ENCODE measurements at places on chromosomes 1 and 21.

DNA sequence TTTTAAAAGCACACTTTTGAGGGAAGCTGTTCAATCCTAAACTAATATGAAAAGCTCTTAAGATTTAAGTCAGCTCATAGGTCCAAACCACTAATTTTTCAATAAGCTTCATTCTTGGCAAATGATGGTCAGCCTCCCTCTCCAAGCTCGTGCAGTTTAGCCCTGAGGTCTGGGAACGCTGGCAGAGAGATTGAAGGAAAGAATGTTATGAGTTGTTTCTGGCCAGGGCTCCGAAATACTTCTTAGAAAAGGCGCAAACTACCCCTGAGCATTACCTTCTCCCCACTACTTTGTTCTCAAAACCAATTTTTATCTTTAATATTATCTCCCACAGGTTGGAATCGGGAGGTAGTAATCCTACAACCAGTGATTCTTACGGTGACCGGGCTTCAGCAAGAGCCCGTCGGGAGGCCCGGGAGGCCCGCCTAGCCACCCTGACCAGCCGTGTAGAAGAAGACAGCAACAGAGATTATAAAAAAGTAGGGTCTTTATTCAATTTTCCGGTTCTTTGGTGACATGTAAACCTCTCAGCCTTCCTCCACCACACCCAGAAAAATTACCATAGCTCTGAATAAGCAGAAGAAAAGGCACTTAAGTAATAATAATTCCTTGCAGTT is 147.7 kb downstream of the SYT2 start:
- no peak for DNase-seq

DNA sequence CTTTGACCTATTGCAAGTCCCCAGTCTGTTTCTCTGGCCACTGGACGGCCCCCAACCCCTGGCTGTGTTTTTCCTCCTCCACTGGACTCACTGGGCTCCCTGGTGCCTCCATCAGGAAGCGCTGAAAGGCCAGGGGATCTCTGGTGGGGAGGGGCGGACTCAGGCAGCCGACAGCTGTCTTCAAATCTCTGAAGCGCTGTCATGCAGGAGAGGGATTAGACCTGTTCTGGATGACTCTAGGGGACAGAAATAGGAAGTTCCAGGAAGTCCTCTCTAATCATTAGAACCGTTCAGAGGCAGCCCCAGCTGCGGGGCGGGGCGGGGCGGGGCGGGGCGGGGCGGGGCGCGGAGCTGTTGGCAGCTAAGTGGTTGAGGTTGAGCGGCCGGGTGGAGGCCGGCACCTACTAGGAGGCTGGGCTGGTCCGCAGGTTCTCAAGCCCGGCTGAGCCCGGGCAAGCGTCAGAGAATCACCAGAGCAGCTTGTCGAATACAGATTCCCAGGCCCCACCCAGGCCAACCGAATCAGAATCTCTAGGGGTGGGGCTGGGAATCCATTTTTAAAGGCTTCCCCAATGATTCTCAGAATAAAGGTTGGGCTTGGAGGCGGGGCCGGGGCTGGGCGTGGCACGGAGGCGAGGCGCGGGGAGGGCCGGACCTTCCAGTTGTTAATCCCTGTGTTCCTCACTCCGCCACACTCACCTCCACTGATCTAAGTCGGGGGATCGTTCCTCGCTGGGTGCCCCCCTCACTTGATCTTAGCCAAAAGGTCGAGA is 11.4 kb upstream of the PHLDA3 start:
- no peak for DNase-seq

GRCh38 chr1:54971317-54971791 is 9.1 kb upstream of the TMEM61 start:
- no peak for DNase-seq

- no peak for DNase-seq
These were observed 31.9 kb upstream of the LRRC3 start for GRCh38 chr21:44423312-44423821.

- no peak for DNase-seq
These were observed 44.5 kb upstream of the HMGB4 start for GRCh38 chr1:33819290-33819912.

DNA sequence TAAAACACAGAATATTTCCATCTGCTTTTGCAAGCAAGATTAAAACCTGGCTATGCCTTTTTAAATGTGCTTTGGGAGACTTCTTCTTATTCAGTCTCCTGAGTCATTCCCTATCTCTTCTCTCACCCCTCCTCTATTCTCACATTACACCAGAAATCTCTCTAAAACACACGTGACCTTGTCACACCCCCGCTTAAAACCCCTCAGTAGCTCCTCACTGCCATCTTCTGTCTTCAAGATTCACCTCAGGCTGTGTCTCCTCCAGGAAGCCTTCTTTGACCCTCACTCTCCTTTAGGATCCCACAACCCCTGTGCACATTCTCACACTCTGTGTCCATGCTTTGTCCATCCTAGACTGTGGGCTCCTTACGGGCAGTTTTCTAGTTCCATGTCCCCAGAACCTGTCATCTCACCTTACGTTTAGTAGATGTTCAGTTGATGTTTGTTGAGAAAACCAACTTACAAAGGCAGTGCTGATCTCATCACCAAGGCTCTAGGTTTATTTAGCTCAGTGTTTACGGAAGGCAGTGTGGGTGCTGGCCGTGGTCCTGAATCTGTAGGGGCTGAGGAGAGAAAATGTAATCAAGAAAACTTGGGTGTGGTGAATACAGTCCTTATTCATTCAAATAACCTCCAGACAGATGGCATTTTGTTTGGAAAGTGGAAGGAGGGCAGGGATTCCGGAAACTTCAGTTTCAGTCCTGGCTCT is 143.5 kb downstream of the DMRTA2 start:
- DNase-seq, result no peak

DNA sequence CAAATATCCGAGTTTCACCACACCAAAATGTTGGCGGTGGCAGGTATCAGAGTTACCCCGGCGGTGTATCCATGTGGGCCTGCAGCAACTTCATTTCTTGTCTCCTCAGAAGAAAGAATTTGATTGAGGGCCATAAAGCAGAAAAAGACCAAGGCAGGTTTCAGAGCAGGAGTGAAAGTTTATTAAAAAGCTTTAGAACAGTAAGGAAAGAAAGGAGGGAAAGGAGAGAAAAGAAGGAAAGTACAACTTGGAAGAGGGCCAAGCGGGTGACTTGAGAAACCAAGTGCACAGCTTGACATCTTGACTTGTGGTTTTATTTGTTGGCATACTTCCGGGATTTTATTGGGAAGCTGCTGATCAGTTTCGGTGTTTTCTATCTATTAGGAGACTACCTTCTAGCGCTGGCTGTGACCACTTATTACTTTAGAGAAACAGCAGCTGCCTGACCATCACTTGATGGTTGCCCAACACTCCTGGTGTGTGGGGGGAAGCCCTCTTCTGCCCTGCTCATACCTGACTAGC is 75.5 kb upstream of the RAB3GAP2 start:
- DNase-seq, result no peak

- no peak for DNase-seq
These were observed 29.9 kb downstream of the DHRS3 start for GRCh38 chr1:12587981-12588640.

- no peak for DNase-seq
These were observed 31.9 kb upstream of the POFUT2 start for GRCh38 chr21:45319461-45320211.

GRCh38 chr21:45109831-45110492 is 35.6 kb downstream of the ADARB1 start:
- no peak for DNase-seq

- DNase-seq, result no peak
These were observed 648 bp upstream of the RGS7 start for GRCh38 chr1:241357366-241358340.

- no peak for DNase-seq
These were observed 70.0 kb upstream of the AJAP1 start for GRCh38 chr1:4584449-4584848.

GRCh38 chr1:6385488-6386191 is 7.9 kb downstream of the ACOT7 start:
- DNase-seq, result no peak

- no peak for DNase-seq
These were observed 7.8 kb upstream of the CALML6 start for GRCh38 chr1:1907098-1907736.

- DNase-seq, result no peak
These were observed 26.6 kb upstream of the ACBD6 start for GRCh38 chr1:180528868-180529470.

DNA sequence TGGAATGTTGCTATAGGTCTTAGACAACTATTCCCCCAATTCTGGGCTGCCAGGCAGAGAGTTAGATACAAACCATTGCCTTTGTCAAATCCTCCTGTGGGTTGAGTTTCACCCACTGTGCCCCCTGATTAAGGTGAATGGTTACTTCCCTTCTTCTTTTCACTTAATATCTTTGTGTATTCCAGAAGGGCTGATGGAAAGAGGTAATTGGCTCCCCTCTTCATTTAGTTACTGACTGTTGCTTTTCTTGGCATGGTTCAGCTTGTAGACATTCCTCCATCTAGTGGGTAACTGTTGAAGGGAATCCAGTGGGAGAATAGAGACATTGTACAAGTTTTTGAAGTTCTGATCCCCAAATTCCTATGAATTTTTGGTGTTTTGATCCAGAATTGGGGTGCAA is 43.8 kb upstream of the MACF1 start:
- DNase-seq, result no peak

GRCh38 chr1:35364741-35365140 is 96.2 kb downstream of the ZMYM4 start:
- no peak for DNase-seq

DNA sequence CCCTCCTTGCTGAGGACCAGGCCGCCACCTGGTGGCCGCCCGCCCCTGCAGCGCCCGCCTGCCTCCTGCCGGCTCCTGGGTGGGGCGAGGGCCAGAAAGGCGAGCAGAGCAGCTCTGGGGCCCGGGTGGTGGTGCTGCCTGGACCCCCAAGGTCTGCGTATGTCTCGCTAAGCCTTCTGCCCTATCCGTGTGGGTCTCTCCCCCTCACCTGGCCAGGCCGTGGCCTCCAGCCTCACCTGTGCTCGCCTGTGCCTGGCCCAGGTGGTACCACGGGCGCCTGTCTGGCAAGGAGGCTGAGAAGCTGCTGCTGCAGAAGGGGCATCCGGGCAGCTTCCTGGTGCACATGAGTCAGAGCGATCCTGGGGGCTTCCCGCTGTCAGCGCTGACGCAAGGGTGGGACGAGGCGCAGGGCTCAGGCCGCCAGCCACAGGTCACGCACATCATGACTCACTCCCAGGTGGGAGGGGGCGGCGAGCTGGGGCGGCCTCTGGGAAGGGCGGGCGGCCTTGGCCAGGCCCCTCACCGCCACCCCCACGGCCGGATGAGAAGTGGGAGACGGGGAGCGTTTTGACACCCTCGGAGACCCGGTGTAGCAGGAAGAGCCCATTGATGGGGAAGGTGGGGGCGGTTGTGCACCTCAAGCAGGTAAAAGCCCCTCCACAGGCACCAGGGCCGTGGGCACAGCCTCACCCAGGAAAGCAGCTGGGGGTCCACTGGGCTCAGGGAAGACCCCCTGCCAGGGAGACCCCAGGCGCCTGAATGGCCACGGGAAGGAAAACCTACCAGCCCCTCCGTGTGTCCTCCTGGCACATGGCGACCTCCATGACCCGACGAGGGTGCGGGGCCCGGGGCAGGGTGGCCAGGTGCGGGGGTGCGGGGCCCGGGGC is 9.9 kb downstream of the RNF223 start:
- DNase-seq, result peak; percentile 63

DNA sequence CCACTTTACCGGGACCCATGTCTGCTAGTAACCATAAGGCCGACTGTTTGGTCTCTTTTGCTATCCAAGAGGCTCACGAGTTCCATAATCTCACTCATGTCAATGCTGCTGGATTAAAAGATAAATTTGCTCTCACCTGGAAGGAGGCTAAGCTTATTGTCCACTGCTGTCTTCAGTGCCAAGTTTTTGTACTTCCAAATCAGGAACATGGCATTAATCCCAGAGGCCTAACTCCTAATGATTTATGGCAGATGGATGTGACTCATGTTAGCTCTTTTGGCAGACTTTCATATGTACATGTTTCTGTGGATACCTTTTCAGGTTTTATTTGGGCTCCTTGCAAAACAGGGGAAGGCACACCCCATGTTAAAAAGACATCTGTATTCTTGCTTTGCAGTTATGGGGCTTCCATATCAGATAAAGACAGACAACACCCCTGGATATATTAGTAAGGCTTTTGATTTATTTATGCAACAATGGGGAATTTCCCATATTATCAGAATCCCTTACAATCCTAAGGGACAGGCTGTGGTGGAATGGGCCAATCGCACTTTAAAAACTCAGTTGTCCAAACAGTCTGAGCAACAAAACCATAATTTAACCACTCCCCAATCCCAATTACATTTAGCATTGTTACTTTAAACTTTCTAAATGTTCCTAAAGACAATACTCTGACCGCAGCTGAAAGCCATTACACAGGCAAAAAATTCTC is 162.7 kb downstream of the IER5 start:
- no peak for DNase-seq

GRCh38 chr1:184567637-184568036 is 180.8 kb downstream of the C1orf21 start:
- no peak for DNase-seq

DNA sequence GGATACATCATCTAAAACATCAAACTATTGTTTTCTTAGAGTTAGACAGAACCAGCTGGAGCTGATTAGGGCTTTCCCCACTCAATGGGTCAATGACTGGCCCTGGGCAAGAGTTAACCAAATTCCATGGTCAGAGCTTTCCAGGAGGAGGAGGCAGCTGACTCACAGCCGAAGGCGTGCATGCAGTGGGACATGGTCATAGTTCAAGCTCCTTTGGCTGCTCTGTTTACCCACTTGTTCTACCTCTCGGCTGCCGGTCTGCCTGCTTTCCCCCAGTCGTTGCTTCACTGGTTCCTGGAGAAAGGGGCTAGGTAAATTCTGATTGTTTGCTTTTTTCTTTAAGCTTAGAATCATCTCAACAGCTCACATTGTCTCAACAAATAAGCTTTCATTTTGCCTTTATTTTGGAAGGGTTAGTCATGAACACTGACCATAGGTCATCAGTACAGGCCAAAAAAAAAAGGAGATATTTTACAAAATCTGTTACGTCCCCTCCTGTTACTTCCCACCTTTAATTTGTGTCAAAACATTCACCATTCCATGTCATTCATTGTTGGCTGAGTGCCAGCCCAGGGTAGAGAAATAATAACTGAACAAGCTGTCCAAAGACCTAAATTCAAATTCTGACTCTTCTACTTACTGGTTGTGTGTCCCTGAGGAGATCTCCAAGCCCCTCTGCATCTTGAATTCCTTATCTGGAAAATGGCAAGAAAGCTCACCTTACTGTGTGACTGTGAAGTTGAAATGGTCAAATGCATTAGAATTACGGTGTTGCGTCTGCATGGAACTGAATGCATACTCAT is 12.0 kb downstream of the MAB21L3 start:
- no peak for DNase-seq
